SK-MEL-5 (cell line): ENCODE measurements at places on chromosomes 1 and 21.

DNA sequence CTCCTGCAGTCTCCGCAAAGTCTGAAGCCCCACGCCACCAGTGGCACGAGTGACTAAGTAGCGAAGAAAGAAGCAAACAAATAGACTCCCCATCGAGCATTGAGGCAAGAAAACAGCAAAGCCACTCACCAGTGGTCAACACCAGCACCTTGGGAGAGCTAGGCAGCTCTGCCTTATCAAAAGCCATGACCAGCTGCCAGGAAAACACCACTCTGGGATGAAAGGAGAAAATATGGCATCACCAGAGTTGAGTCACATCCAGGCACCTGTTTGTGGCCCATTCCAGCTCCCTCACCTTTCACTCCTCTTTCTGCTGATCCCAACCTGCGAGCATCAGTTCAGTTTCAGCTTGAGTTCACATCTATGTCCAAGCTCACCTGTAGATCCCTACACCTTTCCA is 17.2 kb downstream of the PDZK1 start:
- DNase-seq, result no peak

- no peak for DNase-seq
Measured at GRCh38 chr1:85049735-85050166, 1.5 kb upstream of the MCOLN3 start.

DNA sequence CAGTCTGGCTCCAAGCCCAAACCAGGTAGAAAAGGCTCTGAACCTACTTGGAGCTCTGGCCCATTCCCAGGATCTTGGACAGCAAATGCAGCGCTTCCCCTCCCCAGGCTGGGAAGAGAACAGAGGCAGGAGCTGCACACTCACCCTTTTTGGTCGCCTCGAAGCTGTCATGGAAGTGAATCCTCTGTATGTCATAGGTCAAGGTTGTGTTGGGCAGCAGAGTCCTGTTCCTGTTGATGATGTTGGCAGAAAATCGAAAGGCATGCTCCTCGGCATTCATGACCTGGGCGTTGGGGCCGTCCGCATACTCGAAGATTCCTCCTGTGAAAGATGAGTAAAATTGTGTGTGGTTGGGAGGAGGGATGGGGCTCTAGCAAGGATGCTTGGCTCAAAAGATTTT is 143.5 kb downstream of the GRIK3 start:
- no peak for DNase-seq

DNA sequence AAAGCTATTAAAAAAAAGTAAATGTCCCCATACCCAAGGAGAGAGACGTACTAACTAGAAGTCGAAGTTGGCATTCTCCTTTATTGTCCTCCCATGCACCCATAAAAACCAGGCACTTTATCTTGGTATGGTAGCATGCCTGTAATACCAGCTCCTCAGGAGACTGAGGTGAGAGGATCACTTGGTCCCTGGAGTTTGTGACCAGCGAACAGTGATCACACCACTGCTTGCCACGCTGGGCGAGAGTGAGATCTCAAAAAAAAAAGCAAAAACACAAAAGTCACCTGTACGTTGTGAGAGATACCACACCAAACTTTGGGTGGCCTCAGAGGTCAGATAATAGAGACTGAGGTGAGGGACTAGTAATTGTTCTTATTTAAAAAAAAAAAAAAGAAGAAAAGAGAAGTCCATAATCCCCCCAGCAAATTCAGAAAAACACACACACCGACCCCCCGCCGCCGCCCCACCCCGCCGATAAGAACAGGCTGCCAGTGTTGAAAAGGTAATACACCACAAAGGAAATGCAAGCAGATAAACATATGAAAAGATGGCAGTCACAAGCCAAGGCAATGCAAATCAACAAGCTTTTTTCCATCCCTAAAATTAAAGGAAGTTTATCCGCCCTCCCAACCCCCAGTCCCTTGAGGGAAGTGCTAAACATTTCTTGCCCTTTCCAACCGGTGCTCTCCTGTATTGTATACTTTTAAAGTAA is 3.6 kb downstream of the L1TD1 start:
- no peak for DNase-seq

GRCh38 chr1:185645162-185645640 is 89.0 kb upstream of the HMCN1 start:
- DNase-seq, result no peak

GRCh38 chr1:66397192-66397591 is 136.8 kb upstream of the SGIP1 start:
- DNase-seq, result no peak

GRCh38 chr1:99397029-99397428 is 132.7 kb downstream of the PLPPR4 start:
- no peak for DNase-seq

DNA sequence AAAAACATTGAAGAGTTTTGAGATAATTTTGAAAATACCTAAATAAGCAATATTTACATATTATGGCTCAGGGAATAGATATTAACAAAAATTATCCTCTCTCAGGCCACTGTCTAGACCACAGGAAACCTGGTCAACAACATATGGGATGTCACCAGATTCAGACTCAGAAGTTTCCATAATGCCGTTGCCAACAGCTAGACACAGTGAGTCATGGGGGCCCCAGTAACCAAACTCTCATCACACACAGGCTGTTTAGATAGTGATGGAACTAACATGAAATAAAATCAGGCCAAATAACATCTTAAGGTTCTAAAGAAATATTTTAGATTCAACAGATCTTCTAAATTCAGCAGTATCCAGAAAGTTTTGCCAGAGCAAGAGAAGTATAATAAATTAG is 681.7 kb upstream of the ADAMTS5 start:
- DNase-seq, result no peak

GRCh38 chr1:42137766-42138165 is 15.4 kb upstream of the GUCA2B start:
- no peak for DNase-seq

DNA sequence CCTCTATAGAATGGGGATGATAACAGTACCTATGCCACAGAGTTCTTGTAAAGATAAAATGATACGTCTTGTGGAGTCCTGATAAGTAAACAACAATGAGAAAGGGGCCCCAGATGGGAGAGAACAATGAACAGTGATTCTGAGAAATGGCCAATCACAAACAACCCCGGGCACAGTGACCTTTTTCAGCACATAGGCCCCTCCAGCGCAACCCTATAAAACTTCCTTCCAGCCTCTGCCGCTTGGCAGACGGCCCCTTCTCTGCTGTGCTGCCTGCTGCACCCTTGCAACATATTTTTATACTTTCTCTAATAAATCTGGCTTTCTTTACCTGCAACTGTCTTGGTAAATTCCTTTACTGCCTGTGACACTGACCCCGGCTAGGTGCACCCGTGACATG is 8.9 kb downstream of the RCAN1 start:
- DNase-seq, result no peak

GRCh38 chr1:207999972-208000371 is 89.0 kb upstream of the CD34 start:
- DNase-seq, result no peak

- no peak for DNase-seq
Measured at GRCh38 chr1:3672231-3672970, 20.1 kb downstream of the TP73 start.

DNA sequence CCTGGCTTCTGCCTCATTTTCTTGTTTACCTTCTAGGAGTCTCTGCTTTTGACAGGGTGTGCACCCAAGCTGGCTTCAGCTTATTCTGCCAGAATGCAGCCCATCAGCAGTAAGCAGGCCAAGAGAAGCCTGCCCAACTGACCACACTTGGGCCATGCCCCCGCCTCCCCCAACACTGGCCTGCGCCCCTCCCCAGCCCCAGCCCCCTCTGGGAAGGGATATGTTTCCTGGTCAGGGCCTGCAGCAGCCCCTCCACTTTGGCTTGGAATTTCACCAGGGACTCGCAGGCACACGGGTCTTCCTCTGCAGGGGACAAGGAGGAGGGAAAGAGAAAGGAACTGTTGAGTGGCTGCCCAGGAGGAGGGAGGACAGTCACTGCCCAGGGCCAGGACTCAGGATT is 9.4 kb downstream of the MATN1 start:
- DNase-seq, result no peak

- DNase-seq, result no peak
Measured at GRCh38 chr21:25934771-25935224, 200.0 kb downstream of the GABPA start.

DNA sequence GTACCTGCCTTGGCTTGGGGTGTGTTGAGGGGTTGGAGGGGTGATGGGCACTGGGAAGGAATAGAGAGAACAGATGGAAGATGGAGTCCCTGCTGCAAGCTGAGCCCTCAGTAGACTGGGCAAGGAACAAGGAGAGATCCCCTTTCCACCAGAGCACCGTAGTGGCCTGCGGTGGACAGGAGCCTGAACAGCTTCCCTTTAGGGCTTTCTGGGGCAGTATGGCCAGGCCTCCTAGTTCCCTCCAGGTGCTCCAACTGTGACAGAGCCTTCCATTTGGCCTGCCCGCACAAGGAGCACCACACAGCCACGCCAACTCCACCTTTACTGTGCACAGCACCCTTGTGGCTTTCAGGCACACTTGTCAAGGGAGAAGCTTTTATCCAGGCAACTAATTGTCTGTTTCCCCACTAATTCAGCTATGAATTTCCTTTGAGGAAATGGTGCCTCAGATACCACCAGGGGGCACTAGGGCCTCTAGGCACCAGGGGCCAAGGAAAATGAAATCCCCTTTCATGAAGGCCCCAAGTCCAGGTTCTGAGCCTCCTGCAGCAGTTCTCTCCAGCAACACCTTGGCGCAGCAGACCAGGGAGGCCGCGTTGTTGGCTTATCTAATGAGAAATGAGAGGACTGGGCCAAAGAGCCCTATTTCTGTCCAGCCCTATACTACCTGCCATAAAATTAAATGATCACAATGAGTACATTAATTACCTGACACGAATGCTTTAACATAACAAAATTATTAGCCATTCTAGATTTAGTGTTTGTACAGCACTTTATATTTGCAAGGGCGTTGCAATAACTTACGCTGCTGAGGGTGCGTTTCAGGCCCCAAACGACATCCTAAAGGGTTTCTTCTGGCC is 23.1 kb upstream of the ERI3 start:
- DNase-seq, result peak; percentile 70

- no peak for DNase-seq
Measured at GRCh38 chr1:223429313-223429731, 36.1 kb downstream of the CCDC185 start.

DNA sequence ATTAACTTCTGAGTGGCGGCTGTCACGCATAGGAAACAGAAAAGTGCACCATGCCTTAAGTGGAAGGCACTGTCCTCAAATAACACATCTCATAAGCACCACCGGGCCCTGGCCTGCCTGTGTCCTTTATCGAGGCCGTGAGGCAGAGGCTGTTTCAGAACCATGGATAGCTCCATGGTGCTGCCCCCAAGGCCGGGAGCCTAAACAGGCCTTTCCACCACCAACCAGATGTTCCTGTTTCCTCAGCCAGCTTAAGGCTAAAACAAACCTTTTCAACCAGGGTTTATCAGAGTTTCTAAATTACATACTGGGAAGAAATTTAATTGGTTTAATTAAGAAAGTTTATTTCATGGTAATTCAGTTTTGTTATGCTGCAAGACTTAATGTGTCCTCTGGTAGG is 114.4 kb downstream of the DMRTA2 start:
- DNase-seq, result peak; percentile 16

DNA sequence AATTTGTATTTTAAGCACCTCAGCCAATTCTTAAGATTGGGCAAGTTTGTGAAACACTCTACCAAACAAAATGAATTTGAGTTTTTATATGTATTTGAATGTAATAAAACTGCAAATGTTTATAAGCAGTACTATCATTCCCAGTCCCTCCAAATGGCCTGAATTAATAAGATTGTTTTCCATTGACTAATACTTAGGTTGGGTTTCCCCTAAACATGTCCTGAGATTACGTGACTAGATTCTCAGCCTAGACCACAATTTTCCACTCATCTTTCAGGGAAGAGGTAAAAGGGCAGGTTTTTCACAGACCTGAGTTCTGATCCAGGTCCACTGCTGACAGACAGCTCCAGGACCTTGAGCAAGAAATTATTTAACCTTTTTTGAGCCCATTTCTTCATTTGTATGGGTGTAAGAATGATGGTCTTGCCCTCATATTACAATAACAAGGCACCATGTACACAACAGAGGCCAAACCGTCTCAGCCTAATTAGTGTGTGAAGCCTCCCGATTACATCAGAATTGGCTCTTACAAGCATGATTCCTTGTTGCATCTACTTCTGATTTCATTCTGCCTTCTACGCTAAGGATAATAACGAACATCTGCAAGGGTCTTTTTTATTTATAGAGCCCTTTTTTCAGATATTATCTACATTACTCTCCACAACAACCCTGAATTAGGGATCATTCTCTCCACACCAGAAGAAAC is 51.2 kb downstream of the BEND5 start:
- DNase-seq, result no peak

- DNase-seq, result no peak
Measured at GRCh38 chr1:233599542-233600073, 14.3 kb upstream of the KCNK1 start.

- no peak for DNase-seq
Measured at GRCh38 chr1:221022331-221022730, 143.1 kb downstream of the HLX start.

- DNase-seq, result no peak
Measured at GRCh38 chr1:7474143-7474490, 297.0 kb upstream of the VAMP3 start.

DNA sequence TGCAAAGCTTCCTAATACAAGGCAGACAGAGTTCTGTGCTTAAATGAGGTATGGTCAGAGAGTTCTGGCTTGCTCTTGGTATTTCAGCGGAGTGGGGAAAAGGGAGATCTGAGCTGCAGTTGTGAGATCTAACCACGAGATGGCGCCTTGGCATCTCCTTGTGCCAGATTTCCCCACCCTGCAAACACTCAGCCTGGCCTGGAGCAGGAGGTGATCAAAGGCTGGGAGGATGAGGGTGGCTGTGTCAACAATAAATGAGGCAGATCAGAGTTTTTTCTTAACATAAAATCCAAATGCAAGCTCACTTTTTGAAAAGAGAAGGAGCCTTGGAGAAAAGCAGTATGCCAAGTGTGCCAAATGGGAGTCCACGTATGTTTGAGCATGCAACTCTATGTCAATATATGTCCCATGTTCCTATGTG is 4.1 kb upstream of the TFAP2E start:
- peak; percentile 75 for DNase-seq

- peak; percentile 87 for DNase-seq
Measured at GRCh38 chr1:89605692-89606091, 27.2 kb upstream of the LRRC8C start.

DNA sequence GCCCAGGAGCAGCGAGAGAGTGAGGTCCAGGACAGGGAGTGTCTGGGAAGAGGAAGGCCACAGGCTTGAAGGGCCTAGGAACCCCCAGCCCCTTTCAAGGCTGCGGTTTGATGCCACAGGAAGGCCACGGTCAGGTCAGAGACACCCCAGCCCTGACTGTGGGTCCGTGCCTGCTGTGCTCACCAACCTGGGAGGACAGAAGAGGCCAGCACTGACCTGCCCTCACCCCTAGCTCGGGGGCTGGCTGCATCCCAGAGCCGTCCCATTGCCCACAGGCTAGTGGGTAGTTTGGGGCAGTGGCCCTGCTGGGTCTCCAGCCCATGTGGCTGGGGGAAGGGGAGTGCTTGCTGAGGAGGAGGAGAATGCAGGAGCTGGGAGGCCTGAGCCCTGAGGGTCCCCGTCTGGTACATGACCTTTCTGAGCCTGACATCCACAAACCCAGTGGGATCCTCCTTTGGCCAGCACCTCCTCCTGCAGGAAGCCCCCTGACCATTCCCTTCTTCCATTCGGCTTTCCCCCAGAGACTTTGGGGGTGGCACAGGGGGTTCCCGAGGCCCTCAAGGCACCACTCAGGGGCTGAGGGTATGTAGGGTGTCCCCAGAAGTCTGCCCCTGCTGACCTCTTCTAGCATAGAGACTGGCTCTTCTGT is 54.3 kb downstream of the WNT9A start:
- DNase-seq, result no peak

GRCh38 chr1:151476083-151476482 is 16.8 kb upstream of the POGZ start:
- peak; percentile 82 for DNase-seq
